GM20000 (cell line): ENCODE measurements at places on chromosomes 1 and 21.

DNA sequence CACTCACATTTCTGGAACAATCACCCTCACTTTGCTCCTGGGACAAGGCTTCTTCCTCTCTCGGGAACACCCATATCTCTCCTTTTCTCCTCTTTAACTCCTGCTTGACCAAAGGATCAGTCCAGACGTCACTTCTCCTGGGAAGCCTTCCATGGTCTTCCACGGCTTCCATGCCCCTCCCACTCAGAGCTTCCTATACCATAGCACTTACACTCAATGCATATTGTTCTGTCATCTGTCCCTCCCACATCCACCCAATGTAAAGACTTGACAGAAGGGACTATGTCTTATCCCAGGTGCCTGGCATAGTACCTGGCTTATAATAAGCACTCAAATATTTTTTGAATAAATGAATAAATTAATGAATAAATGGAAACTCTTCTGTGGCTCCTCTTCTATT, 28.2 kb downstream of the CD34 start:
- no peak for DNase-seq

GRCh38 chr1:44721485-44722361, 9.2 kb downstream of the RNU5D-1 start:
- peak; percentile 86 for DNase-seq

- DNase-seq, result no peak
These were observed 35.1 kb upstream of the RGS7 start for GRCh38 chr1:241391926-241392710.

GRCh38 chr1:57986432-57986831, 560.1 kb downstream of the OMA1 start:
- DNase-seq, result peak; percentile 8

GRCh38 chr1:236103059-236103458, 38.2 kb upstream of the NID1 start:
- no peak for DNase-seq

- no peak for DNase-seq
These were observed 238.0 kb downstream of the TM2D1 start for GRCh38 chr1:61486783-61487536.

GRCh38 chr1:181503171-181503810, 20.0 kb downstream of the CACNA1E start:
- DNase-seq, result no peak

DNA sequence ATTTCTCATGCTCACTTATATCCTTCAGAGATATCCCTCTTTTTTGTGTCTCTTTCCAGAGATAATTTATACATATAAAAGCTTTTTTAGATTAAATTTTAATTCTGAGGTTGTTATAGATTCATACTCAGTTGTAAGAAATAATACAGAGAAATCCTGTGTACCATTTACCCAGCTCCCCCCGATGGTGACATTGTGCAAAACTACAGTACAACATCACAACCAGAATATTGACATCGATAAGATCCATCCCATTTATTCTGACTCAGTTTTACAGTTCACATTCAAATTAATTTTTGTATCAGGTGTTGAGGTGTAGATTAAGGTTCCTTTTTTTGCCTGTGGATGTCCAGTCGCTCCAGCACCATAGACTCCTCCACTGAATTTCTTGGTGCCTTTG, 14.3 kb downstream of the DMRTB1 start:
- DNase-seq, result no peak

GRCh38 chr1:41566969-41567368, 82.5 kb upstream of the EDN2 start:
- no peak for DNase-seq

DNA sequence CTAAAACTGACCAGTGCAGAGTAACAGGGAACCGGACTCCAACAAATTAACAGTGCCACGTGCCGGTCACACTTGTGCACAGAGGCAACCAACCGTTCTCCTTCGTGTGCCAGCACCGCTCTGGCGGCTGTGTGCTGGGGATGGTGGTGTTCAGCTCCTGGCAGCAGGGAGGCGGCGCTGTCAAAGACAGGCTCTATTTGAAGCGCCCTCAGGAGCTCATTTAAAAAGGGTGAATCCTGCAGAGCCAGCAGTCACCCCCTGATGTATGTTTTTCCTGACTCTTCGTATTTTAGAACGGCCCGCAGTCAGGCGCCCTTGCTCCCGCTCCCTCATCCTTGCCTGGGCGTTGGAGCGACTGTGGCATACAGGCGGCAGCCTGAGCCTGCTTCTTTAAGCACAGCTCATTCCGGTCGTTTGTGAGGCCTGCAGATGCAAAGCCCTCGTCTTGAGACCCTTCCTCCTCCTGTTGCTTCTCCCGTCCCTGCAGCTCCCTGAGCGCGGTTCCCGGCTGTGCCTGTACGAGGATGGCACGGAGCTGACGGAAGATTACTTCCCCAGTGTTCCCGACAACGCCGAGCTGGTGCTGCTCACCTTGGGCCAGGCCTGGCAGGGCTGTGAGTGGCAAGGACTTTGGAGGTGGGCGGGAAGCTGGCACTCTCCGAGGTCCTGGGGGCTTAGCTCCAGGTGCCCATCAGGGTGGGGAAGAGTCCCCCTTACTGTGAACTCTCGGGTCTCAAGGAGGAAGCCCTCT, 1.1 kb downstream of the DFFB start:
- DNase-seq, result no peak

GRCh38 chr1:160553778-160554177, 25.5 kb downstream of the CD84 start:
- no peak for DNase-seq
